ENCODE measurements at places on chromosomes 4 and X. TPM values are rescaled to one million over a fixed set of nuclear protein-coding genes. Genes with fewer than 3 reads are reported as not detected.

Gene MCUB
- total RNA-seq, result 24.2 TPM

Gene ERCC6L
- 0.63 TPM for total RNA-seq

Gene TBC1D8B
- 6.7 TPM for total RNA-seq

Gene C4orf50
- total RNA-seq, result 0.20 TPM

Gene S100P
- 162 TPM for total RNA-seq

Gene CT47B1
- total RNA-seq, result not detected

Gene BMP3
- 0.15 TPM for total RNA-seq

Gene BEX1
- 0.85 TPM for total RNA-seq

Gene ADGRG4
- total RNA-seq, result 0.05 TPM

Data from spleen (tissue), 13 donors.